ENCODE measurements at places on chromosomes 12 and 14.

DNA sequence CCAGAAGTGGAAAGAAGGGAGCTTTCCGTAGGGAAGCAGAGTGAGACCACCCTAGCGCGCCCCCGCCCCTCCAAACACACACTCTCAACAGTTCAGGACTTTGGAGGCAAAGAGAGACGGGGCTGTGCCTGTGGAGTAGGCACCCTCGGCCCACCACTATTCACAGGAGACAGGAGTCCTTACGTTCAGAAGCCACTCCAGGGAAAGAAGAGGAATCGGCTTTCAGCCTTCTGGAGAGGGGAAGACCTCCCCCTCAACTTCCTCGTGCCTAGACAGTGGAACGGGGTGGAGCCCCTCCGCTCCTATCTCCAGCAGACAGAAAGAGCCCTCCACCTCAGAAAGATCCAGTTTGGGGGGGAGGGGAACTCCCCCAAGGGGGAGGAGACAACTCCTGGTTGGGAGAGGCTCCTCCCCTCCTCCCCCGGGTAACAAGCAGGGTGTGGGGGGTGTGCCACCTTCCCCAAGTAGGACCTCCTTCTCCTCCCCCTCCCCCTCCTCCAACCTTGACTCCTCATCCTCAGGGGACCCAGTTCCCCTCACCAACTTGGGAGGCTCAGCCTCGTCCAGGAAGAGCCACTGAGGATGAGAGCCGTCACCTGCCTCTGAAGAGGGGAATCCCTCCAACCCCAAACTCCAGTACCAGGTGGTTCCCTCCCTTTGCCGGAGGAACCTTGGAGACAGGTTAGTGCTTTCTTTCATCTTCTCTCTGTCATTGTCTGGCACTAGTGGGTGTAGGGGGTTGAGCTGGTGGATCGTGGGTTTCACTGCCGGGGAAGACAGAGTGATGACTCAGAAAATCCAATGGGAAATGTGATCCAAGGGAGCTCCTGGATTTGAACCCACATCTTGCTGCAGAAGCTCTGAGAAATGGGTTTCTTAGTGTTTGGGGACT is 883 bp downstream of the FOXJ2 start:
- no peak for DNase-seq

DNA sequence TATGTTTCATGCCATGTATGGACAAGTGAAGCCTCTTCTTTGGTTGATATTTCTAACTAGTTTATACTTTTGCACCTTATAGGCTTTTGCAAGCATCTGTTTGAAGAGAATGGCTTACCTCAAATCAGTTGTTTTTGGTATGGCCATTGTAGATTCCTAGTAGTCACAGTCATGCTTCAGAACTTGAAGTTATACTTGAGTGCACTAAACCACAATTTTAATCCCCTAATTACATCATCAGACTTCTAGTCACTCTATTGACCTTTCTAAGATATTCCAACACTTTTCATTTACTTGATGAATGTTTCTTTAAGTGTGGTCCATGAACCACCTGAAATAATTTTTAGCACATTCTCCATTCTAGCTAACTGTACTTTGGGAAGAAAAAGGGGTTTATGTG is 18.6 kb upstream of the KLRB1 start:
- no peak for DNase-seq

GRCh38 chr12:57027805-57028153 is 11.4 kb upstream of the TAC3 start:
- no peak for DNase-seq

- no peak for DNase-seq
These were observed 673.4 kb downstream of the BCL11B start for GRCh38 chr14:98598576-98598975.

DNA sequence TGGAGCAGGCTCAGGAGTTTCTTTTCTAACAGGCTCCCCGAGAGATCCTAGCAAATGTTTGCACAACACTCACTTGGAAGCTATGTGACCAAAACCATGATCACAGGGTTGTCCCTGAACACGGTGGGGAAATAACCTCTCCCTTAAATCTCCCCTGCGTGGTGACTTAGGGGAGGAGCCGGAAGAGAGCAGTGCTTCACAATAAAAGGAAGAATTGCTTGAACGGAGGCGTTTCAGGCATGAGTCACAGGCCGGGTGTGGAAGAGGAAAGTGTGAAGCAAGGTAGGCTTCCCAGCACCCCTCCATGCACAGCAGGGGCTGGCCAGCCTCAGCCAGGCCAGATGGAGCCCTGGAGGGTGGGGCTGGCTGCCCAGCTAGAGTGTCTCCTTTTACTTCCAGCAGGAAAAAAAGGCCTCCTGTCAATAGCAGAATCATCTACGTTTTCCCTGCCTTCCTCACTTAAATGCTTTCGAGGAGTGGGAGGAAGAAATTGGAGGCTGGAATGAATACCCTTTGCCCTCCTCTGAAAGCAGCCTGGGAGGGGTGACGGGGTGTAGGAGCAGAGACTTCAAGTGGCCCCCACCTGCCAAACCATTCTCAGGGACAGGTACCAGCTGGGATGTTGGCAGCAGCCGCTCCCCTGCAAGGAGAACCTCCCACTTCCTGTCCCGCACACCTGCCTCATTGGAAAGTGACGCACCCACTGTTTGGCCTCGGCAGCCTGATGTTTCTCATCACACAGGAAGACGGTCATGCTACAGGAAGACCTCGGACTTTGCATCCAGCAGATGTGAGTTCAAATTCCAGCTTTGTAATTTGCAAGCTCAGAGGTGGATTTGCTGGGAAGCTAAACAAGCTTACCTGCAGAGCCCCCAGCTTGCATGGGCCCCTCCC is 30.1 kb upstream of the PPP2R5C start:
- DNase-seq: peak; percentile 73

- no peak for DNase-seq
These were observed 3.2 kb downstream of the CFL2 start for GRCh38 chr14:34711169-34711568.

GRCh38 chr14:75432411-75432810 is 4.6 kb downstream of the JDP2 start:
- DNase-seq: no peak

- DNase-seq: no peak
These were observed 765.2 kb upstream of the SEL1L start for GRCh38 chr14:82298811-82299210.

- no peak for DNase-seq
These were observed 41.7 kb downstream of the CCDC88C start for GRCh38 chr14:91375720-91376452.

DNA sequence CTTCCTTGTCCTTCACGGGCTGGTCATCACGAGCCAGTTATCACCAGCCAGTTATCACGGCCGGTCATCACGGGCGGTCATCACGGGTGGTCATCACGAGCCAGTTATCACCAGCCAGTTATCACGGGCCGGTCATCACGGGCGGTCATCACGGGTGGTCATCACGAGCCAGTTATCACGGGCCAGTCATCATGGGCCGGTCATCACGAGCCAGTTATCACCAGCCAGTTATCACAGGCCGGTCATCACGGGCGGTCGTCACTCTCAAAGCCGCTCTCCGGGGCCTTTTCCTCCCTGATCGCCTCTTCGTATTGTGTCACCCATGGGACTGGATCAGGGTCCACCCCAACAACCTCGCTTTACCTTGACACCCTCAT is 13.9 kb upstream of the FBRSL1 start:
- DNase-seq: no peak

DNA sequence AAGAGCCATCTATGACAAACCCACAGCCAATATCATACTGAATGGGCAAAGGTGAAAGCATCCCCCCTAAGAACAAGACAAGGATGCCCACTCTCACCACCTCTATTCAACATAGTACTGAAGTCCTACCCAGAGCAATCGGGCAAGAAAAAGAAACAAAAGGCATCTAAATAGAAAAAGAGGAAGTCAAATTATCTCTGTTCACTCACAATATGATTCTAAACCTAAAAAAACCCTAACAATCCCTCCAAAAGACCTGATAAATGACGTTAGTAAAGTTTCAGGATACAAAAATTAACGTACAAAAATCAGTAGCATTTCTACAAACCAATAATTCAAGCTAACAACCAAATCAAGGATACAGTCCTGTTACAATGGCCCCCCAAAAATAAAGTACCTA is 26.9 kb downstream of the MDM1 start:
- no peak for DNase-seq

DNA sequence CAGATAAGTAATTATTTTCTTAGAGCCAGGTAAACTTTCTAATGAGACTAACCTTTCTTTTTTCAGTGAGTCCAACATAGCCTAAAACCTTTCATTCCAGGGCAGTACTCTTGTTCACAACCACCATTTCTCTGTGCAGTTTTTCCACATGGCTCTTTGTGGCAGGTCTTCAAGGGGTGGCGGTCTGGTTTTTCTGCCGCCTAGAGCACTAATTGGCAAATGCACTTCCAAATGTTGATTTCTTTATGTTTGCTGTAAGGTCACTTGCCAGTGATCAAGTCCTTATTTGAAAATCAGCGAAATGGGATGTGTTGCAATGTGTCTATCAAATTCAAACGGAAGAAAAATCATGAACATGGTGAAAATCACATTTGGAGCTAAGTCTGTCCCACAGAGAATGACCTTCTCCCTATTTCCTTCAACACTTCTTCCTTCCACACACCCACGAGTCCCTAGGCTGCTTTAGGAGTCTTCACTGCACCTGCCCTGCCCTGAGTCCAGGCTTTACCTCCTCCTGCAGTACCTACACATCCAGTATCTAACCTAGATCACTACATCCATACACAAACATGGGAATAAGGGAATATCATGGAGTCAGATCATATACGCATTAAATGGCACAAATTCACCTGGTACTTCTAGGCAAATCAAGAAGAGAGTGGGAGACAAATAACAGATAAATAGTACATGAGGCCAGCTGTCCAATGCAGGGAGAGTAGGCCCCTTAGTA is 1.9 kb downstream of the SRGAP1 start:
- no peak for DNase-seq
